Peyer's patch (tissue), 4 donors: ENCODE measurements at places on chromosomes 13 and 19.

DNA sequence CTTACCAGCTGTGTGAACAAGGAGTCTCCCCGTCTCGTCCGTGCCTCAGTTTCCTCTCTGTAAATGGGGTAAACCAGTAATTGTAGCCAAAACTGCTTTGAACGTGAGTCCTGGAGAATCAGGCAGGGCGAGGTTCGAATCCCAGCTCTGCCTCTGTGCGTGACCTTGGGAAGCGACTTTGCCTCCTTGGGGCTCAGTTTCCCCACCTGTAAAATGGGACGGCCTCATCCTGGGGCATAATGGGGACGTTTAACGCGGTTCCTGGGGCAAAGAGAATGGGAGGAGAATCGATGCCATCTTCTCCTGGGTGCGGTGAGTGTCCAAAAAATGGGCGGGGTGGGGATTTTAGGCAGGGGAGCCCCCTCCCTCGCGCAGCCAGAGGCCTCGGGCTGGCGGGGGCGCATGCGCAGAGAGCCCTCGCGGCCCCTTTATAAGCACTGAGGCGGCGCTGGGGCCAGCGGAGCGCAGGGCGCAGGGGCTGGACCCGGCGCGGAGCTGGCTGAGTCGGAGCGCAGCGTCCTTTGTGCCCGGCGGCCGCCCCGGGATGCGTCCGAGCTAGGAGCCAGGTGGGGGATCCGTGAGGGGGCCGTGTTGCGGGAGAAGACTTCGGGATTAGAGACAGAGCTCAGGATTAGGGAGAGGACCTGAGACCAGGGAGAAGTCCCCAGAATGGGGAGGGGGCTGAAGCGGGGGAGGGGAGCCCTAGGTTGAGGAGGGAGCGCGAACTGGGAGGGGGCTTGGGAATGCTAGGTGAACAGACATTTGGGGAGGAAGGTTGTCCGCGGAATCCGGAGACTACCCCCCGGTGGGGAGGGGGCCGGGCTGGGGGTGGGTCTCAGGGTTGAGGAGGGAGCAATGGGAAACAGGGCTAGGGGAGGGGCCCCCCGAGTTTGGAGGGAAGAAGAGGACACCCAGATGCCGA, at the start of gene NCAN:
Gene NCAN, plus strand, starts transcription at position 460 of the 922 bp plus-strand sequence. CDS start 4,996 bp downstream, outside the sequence.
- DNase-seq: no peak

DNA sequence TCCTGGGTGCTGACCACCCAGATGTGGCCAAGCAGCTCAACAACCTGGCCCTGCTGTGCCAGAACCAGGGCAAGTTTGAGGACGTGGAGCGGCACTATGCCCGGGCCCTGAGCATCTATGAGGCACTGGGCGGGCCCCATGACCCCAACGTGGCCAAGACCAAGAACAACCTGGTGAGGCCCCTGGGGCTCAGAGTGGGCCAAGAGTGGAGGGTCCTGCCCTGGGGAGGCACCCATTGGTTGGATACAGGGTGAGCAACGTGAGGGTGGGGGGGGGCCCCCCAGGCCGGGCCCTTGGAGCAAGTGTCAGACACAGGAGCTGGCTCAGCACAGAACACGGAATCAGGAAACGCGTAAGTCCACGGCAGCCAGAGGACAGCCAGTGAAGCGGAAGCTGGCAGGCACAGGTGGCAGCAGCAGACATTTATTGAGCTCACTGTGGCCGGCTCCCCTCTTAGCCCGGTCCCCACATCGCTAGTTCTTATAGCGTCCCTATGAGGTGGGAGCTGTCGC, 8.9 kb downstream of the KLC3 start:
- DNase-seq: no peak

GRCh38 chr13:95713651-95714050, 36.7 kb downstream of the DNAJC3 start:
- DNase-seq: no peak

- DNase-seq: no peak
Observed at GRCh38 chr19:55927991-55928390, 4.1 kb downstream of the NLRP13 start.

- DNase-seq: no peak
Observed at GRCh38 chr19:13962699-13963602, 10.6 kb downstream of the DCAF15 start.

DNA sequence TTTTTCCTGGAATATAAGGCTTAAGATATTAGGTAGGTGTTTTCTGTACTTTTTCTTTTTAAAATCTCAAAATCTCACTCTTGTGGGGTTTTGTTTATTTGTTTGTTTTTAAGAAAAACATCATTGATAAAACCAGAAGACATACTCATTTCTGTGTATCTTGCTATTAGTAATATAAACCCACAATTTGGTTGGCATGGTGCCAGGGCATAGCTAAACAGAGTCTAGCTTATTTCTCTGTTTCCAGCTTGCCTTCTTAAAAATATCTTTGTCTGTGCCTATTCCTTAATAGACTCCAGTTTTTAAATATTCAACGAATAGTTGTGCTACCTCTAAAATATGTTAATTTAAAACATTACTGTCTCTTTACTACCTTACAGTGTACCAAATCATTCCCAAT, 1121.9 kb upstream of the PCDH20 start:
- no peak for DNase-seq

DNA sequence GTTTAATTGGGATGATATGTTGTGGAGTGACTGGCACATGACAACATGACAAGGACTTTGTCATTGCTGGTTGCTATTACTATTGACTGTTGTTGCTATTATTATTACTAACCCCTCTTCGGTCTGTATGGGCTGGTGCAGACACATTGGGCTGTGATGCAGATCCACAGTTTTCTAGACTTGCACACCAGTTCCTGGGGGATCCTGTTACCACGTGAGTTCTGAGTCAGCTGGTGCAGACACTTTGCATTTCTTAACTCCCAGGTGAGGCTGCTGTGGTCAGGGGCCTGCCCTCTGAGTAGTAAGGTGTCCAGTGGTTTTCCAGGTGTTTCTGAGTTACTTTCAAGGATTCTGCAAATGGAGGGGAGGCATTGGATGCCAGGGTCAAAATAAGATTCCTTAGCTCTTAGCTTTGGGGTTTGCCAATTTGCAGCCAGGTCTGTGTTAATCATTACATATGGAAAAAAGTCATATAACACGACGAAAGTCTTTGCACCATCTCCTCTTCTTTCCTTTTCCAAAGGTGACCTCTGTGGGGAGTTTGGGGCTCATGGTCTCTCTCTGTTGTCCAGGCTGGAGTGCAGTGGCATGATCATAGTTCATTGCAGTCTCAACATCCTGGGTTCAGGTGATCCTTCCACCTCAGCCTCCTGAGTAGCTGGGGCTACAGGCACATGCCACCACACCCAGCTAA, 19.3 kb downstream of the BICRA start:
- no peak for DNase-seq

- DNase-seq: no peak
Observed at GRCh38 chr13:106521095-106521799, 14.2 kb downstream of the EFNB2 start.

GRCh38 chr19:42166316-42166715, 34.1 kb upstream of the POU2F2 start:
- DNase-seq: no peak

- DNase-seq: no peak
Observed at GRCh38 chr19:24065243-24065642, 21.7 kb upstream of the ZNF254 start.

DNA sequence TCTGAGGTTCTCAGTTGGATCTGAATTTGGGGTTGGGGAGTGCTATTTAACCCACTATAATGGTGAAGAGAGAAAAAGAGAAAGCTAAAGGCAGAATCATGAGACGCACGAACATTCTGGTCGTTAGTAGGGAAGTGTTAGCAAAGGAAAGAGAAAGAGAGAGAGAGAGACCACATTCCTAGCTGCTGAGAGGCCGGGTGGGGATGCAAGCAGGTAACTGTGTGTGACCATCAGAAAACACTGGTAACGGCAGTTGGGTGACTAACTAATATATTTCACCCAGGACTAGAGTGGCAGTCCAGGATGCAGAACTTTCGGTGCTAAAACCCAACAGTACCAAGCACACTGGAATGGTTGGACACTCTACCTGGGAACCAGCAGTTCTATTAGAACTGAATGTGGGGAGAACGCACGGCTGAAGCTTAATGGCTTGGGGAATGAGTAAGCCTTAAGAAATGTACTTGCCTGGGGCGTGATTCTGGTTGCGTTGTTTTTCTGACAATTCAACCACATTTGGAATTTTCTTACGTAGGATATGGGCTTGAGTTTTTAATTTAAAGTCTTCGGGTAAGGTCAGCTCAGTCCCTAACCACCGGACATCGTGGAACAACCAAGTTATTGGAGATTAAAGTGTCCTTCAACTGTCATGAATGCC, 130.2 kb downstream of the DNAJC15 start:
- no peak for DNase-seq

DNA sequence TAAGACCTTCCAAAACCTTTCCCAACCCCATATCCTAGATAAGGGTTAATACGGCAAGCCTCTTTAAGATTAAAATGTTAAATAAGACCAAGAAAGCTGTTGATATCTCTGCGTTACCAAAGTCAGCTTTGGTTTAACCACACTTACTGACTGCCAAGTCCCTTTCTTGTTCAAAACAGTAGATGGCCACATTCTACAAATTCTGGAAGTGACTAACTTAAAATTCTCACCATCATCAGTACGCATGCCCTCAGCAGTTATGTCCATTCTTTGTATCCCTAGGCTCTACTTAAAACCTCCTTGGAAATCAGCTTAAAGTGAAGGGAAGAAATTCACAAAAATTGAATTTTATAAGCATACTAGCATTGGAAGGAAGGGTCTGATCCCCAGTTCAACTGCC, 23.6 kb downstream of the SOHLH2 start:
- DNase-seq: no peak

DNA sequence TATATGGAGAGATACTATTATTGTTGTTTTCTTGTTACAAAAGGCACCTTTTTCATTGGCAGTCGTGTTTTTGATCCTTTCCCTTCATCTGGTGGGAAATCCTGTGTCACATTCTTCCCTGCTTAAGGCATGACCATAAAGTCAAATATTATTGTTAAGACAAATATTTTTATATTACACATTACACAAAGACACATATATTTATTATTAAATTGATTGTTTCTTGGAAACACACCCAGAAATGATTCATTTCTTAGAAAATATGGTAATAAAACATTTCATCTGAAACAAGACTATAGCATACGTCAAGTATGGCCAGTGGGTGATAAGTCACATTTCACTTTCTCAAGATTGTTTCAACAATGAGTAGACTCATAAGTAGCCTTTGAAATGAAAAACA, 77.3 kb downstream of the KCTD12 start:
- no peak for DNase-seq

GRCh38 chr19:30733826-30734550, 361.8 kb downstream of the ZNF536 start:
- no peak for DNase-seq

DNA sequence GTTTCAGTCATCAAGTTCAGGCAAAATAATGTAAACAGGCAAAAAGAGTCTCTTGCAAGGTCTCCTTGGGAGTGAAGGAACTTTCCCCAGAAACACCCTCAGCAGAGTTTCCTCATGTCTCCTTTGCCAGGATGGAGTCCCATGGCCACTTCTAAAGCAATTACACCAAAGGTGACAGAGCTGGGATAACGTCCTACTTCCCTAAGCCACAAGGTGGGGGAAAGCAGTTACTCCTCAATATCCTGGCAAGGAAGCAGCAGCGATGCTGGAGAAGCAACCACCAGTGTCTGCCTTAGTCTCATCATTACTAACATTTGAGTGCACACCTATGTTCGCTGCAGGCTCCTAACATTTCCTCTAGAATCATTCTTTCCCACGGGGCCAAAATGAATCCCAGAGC, 88.6 kb downstream of the UBL3 start:
- DNase-seq: no peak

GRCh38 chr13:77691871-77692270, 5.6 kb upstream of the SLAIN1 start:
- no peak for DNase-seq

DNA sequence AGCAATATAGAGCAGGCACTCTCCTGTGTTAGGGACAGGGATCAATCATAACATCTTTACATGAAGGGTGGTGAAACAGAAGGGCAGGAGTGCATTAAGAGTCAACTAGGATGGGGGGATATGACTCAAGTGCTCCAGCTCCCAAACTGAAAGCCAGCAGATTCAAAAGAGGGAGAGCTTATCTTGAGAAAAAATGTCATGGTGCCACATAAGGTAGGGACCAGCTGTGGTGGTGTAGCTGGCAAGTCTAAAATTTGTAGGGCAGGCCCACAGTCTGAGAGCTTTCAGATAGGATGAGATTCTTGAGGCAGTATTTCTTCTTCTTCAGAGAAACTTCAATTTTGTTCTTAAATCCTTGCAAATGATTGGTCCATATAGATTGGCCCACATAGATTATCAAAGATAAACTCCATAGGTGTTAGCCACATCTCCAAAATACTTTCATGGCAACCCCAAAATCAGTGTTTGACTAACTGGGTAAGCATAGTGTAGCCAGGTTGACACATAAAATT, 19.1 kb downstream of the DNAJC15 start:
- DNase-seq: no peak

DNA sequence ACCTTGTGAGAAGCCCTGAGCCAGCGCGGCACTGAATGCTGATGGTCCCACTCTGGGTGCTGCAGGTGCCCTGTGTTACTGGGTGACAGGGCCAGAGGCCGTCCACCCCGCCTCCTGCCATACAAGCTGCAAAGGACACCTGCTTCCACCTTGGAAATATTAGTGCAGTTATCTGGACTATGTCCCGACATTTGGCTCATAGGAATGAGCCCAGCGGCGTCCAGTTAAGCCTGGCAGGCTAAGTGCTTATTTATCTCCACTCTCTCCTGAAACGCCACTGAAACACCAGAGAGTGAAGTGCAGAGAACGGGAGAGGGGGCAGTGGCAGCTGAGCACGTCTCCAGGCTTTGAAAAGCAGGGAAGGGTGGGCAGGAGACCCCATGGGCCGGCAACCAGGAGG, 145.8 kb downstream of the KDM4B start:
- no peak for DNase-seq
